Activated T-helper 9 cell treated with anti-CD3 and anti-CD28 coated beads, Interleukin-2, amount 50 U/mL, for 16 hours (primary cell): ENCODE measurements at places on chromosomes 7 and 10.

GRCh38 chr7:16320099-16320660, 101.2 kb downstream of the CRPPA start:
- no peak for DNase-seq

DNA sequence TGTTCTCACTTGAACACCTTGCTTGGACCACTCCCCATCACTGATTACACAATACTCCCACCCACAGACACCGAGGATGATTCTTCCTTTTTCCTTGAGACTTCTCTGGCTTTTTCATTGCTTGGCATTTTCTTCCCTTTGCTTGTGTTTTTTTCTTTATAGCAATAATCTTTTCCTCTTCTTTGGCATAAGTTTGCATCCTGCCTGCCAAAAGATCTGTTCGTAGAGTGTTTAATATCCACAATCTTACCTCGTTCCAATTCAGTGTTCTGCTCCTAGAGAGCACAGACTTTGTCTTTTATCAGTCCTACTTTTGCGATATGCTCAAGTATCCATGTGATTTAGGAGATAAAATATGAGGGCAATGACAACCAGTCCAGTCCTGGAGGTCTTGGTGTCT, 303.3 kb upstream of the CDC14C start:
- no peak for DNase-seq

GRCh38 chr10:19817231-19817933, 1.1 kb downstream of the PLXDC2 start:
- DNase-seq = no peak

DNA sequence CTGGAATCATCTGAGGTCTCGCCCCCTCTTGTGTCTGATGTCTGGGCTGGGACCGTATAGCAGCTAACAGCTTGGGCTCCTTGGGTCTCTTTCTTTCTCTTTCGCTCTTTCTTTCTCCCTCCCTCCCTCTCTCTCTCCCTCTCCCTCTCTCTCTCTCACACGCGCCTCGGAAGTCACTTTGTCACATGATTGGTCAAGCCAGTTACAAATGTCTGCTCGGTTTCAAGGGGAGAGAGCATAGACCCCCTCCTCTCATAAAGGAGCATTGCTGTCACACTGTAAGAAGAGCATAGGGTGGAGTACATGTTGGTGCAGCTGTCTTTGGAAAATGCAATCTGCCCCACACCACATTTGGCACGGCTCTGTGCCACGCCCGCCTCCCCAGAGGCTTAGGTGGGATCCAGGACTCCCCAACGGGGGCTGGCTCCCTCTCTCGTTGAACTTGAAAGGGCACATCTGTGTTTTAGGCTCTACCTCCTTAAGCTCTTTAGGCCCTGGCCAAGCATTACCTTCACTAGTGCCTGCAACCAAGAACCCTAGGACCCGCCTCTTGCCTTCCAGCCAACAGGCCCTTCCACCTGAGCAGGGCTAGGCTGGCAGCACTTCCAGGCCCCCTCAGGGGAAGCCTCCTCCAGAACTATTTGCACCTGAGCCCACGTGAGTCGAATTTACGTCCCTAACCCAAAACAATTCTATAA, 61.9 kb upstream of the CACUL1 start:
- no peak for DNase-seq

- no peak for DNase-seq
Measured at GRCh38 chr7:12674861-12675260, 12.6 kb upstream of the ARL4A start.

GRCh38 chr10:130844310-130844709, 467.2 kb downstream of the TCERG1L start:
- no peak for DNase-seq

DNA sequence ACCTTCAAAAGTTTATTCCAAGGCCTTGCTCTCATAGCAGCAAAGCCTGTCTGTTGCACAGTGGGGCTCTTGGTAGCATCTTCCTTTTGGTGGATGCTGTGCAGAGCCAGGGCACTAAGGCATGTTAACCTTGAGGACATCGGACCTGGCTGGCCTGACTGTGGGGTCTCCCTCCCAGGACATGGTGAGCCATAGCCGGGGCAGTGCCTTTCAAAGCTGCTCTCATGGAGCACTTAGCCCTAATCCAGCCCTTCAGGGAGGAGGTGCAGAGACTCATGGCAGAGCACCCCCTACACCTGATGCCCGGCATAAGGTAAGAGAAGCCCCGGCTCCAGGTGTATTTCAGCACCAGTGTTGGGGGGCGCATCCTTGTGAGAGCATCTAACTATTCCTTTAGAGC, 941.4 kb upstream of the ZNF722 start:
- DNase-seq = no peak

GRCh38 chr7:140197218-140197890, 20.6 kb upstream of the KDM7A start:
- DNase-seq = no peak
